AG04449 (cell line): ENCODE measurements at places on chromosomes 16 and 17.

DNA sequence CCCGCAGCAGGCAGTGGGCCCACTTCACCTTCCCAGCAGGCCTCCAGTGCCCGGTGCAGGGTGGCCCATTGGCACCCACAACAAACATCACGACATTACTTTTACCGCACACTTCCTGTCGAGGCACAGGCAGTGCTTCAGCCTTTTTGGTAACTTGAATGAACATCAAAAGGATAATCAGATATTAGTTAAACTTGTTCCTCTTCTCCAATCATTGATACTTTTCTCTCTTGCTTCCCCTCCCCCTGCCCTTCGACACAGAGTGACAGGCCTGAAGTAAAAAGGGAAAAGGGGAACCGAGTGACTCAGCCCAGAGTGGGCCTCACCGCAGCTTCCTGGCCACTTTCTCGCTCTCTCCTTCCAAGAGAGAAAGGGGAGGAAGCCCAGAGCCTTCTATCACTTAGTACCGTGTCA, 507.0 kb downstream of the MAF start:
- DNase-seq = no peak

DNA sequence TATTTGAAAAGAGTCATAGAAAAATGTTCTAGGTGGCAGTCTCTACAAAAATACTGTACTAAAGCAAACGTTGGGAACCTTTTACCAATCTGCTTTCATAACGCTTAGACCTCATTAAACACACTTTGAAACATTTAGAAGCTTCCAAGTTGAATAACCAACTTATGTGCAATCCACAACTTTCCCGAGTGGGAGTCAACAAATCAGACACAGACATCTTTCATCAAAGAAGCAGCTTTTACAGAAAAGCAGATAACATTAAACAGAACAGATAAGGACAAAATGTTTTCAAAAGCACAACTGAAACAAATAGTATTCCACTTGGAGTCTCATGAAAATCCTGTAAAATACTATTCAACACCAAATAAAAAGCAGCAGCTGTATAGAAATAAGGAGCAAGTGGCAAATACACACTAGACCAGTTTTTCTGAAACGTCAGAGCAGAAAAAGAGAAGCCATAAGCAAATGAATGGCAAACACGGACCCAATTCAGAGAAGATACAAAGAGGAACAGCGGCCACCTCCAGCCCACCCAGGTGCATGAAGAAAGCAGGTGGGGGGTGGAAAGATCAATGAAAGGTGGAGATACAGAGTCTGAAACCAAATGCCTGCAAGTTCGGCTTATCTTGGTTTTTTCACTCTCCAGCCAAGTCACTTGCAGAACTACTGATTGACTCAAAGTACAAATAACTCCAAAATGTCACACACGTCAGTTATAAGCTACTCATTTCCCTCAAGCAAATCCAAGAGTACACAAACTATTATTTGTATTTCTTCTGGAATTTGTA, 18.4 kb upstream of the FBF1 start:
- DNase-seq = no peak

- DNase-seq = peak; percentile 37
These were observed 82.1 kb downstream of the CFDP1 start for GRCh38 chr16:75351183-75351582.

- DNase-seq = no peak
These were observed 16.6 kb downstream of the CD7 start for GRCh38 chr17:82300707-82301270.

GRCh38 chr17:34816848-34817247, 144.4 kb downstream of the CCT6B start:
- DNase-seq = no peak
